ENCODE measurements at places on chromosomes 2 and 18.

GRCh38 chr2:235820571-235820970 is 326.7 kb downstream of the AGAP1 start:
- no peak for DNase-seq

DNA sequence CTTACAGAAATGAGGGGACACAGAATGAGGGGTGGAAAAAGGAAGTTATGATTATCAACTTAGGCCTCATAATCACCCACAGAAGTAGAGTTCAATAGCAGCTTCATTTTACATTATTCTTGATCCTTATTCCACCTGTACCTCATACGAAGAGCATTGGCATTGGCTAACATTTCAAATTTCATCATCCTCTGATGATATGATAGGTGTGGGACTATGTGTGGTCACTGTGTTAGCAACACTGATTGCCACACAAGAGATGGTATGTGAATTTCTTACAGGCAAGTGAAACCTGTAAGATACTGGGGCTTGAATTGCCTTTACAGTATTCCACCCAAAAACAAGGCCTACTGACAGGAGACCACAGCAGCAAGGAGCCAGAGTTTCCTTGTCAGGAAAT is 14.0 kb upstream of the HAT1 start:
- no peak for DNase-seq

- DNase-seq: peak; percentile 81
Observed at GRCh38 chr2:230824406-230824978, 40.2 kb upstream of the ITM2C start.

- no peak for DNase-seq
Observed at GRCh38 chr18:9787036-9787435, 78.9 kb downstream of the RAB31 start.

DNA sequence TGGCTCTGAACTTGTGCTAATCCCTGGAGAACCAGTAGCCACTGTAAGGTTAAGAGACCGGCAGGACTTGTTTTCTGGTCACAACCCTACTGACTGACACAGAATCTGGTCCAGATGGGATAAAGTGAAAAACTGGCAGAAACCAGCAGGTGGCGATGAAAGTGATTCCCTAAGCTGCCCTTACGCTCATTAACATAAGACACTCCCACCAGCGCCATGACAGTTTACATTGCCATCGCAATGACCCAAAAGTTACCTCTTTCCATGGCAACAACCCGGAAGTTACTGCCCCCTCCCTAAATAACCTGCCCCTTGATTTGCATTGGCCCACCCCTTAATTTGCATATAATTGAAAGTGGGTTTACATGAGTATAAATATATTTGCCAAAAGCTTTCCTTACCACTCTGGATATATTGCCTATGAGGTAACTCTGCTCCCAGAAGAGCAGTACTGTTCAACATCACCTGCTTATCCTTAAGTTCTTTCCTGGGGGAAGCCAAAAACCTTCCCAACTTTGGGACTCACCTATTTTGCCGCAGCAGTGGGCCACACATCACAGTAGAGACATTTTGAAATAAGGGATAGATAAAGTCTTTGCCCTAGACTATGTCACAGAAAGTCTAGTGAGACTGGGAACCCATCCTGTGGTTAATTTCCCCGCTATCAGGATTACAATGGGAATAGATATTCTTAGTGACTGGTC is 35.8 kb upstream of the AFF3 start:
- DNase-seq: peak; percentile 92

- DNase-seq: no peak
Observed at GRCh38 chr18:58324824-58325480, 280.9 kb downstream of the NEDD4L start.

GRCh38 chr2:221571551-221572218 is 419 bp downstream of the EPHA4 start:
- no peak for DNase-seq

- no peak for DNase-seq
Observed at GRCh38 chr2:70580352-70580751, 26.7 kb upstream of the TGFA start.

- DNase-seq: no peak
Observed at GRCh38 chr2:226999661-227000060, 163.8 kb downstream of the RHBDD1 start.

GRCh38 chr18:11587846-11588245 is 21.6 kb upstream of the SLC35G4 start:
- peak; percentile 87 for DNase-seq

- no peak for DNase-seq
Observed at GRCh38 chr2:54666131-54666633, 57.3 kb upstream of the EML6 start.

DNA sequence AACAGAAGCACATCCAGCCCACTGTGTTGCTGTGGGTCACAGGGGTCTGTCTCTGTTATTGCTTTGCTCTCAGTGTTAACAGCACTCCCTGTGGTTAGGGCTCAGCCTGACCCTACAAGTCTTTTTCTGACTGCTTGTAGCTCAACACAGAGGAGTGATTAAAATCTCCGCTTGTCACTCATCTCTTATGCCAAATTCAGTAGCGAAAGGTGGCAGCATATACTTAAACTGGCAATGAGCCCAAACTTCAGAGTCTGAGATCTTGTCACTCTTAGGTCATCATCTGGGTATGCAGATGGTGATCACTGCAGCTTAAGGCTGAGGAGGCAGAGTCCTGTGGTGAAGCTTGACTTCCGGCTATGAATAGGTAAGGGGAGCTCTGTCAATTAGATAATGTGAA is 63.3 kb upstream of the CSRNP3 start:
- DNase-seq: no peak

GRCh38 chr2:109472331-109472959 is 141.3 kb downstream of the SEPTIN10 start:
- DNase-seq: no peak

DNA sequence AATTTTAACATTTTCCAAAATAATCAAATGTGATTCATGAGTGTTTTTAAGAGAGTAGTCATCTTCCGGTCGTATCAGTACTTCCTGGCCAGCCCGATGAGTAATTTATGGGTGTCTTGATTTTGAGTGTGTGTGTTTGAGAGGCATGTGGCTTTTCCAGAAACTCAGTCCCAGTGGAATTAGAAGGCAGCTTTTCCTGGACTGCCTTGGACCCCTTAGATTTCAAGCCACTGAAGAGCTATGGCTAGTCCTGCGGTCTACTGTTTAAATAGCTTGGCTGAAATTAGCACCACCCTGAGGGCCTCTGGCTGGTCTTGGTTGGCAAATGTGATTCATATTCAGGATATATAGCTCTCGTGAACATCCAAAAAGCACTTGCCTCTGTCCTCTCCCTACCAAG is 59.4 kb downstream of the HK2 start:
- no peak for DNase-seq

DNA sequence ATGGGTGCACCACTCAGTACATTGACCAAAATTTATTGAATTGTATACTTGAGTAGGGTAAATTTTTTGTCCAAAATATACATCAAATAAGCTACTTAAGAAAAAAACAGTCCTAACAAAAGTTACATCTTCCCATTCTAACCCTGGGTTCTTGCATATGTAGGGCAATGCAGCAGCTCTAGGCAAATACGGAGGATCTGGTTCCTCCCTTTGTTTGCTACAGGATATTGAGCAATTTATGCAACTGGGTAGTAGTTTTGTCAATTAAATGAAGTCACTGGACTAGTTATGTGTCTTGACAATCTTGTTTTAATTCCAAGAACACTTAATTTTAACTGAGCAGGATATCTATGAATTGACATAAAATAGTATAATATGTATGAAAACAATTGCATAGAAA is 1507.2 kb upstream of the PIK3C3 start:
- no peak for DNase-seq

DNA sequence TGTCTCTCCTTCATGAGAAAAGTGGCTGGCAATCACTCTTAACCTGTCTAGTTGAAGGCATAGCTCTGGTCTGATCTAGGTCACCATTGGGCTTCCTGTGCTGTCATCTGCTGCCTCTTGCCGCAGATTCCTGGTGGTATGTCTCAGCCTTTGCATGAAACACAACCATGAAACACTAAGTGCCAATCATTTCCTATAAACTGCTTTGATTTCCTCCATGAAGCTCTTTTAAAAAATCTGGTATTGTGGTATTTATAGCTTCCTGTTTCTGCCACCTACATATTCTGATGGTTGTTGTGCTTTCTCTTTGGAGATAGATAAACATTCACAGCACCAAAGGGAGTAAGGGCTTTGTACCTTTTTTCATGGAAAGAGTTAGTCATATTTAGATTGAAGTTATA is 120.0 kb upstream of the EPC2 start:
- peak; percentile 93 for DNase-seq

- no peak for DNase-seq
Observed at GRCh38 chr2:151098841-151099240, 162.8 kb downstream of the RBM43 start.

GRCh38 chr2:43218155-43218701 is 8.2 kb downstream of the ZFP36L2 start:
- no peak for DNase-seq

GRCh38 chr2:52386433-52387030 is 1354.6 kb upstream of the NRXN1 start:
- no peak for DNase-seq

GRCh38 chr2:241505781-241506201 is 2.6 kb downstream of the STK25 start:
- no peak for DNase-seq

GRCh38 chr18:22337833-22338232 is 79.9 kb downstream of the CTAGE1 start:
- DNase-seq: no peak

DNA sequence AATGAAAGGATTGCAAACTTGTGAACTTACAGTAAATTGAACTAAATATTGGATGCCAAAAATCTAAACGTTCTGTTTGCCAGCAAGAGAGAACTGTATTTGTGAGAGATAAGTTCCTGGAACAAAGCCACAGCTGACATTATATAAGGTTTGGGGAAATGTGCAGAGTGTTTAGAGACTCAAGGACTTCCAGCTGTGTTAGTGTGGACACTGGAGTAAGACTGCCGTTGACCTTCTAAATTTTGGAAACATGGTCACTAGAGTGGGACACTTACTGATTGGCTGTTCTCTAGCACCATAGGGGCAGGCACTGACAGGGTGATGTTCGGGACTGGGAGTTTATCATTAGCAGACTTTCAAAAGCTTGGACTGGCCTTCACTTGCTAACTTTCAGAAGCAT is 40.5 kb downstream of the SCN9A start:
- DNase-seq: no peak

- peak; percentile 88 for DNase-seq
Observed at GRCh38 chr2:100291152-100291970, 30.9 kb downstream of the LONRF2 start.

- DNase-seq: no peak
Observed at GRCh38 chr2:195722075-195722474, 65.0 kb downstream of the SLC39A10 start.

- no peak for DNase-seq
Observed at GRCh38 chr2:172739661-172740266, 4.1 kb downstream of the RAPGEF4 start.

DNA sequence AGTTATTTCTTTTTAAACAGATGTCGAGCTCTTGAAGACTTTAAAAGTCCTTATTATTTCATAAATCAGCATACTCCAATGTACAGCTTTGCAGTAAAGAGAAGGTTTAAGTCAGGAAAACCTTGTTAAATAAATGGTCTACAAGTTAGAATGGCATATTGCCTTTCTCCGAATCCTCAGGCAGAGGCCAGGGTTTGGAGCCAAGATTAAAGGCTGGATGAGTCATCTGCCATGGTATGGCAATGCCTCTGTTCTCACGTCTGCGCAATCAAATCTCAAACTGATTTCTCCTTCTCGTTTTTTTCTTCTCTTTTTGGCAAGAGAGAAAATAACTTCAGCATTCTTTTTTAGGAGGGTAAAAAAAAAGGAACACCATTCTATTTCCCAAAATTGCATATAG is 5.6 kb upstream of the KCNJ3 start:
- no peak for DNase-seq

- DNase-seq: no peak
Observed at GRCh38 chr2:171342067-171342413, 91.8 kb downstream of the METTL8 start.

DNA sequence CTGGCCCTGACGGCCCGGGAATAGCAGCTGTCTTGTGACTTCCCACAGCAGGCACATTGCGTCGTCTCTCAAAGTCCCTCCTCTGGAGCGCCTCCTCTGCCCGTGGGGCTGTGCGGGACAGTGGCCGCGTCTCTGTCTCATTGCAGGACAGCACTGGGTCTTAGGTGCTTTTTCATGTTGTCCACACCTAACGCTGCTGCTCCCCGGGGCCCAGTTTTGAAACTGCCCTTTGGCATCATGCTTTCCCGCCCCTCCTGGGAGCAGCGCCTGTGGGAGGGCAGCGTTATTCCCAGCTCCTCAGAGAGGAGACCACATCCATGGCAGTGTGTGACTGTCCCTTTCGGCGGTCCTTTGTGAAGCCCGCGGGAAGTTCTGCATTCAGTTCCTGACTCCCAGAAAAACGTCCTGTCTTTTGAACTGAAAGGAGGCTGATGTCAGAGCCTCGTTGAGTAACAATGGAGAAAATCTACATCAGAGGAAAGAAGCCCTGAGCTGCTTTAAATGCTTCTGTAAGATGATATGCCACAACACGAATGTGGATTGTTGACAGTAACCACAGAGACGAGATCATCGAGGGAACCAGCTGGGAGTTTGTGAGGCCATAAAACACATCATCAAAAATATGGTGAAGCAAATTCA is 226.0 kb downstream of the FAM210A start:
- DNase-seq: peak; percentile 61

- no peak for DNase-seq
Observed at GRCh38 chr2:138271467-138271866, 230.1 kb upstream of the SPOPL start.

DNA sequence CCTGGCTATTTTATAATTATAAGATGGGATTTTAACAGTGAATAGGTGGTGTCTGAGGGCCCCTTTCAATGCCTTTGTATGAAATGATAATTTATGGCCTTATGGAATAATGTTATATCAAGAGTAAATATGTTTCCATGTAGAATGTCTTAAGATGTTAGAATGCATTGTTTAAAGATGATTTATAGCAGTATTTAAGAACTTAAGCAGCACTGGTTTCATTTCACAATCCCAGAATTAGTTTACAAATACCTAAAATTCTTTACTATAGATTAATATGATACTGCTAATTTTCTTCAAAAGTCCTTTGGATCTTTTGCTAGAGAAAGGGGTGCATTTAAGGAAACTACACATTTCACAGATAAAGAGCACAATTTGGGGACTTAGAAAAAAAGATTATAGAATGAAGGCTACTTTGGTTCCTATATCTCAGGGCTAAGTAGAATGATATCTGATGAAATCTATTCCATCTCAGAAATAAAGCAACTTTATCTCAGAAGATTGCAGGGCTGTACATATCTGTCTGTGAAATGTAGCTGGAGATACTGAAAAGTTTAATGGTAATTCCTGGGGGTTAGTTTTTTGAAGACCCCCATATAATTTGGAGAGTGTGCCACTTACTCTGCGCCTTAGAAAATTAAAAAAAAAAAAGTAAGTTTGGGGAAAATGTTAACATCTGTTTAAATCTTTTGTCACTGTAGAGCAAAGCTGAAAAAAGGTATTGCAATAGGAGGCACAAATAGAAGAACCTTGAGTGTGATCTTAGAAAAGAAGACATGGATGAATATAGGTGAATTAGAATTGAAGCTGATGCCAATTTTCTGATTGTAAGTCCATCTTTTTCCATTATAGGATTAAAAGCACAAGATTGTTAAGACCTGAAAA is 123.4 kb downstream of the GULP1 start:
- DNase-seq: no peak
